ENCODE measurements at places on chromosomes 16 and 17. TPM values are rescaled to one million over a fixed set of nuclear protein-coding genes. Genes with fewer than 3 reads are reported as not detected.

- DNase-seq: no peak
Measured at GRCh38 chr17:35898283-35899070, 18.3 kb upstream of the CCL5 start.

DNA sequence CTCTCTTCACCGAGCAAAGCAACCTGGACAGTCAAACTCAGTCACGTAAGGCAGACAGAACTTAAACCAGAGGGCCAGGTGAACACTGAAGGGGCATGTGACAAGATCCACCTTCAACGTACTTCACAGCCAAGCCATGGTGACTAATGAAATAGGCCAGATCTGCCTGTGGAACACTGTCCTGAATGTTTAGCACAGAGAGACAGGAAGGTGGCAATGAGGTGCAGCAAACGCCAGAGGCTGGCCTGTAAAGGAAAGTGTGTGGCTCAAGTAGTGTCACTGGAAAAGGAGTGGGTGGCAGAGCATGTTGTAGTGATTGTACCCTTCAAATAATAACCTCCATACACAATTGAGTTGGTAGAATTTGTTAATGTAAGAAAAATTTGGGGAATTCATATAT is 38.1 kb downstream of the SLC6A4 start:
- DNase-seq: no peak

- no peak for DNase-seq
Measured at GRCh38 chr16:64656471-64656870, 465.4 kb downstream of the CDH11 start.

DNA sequence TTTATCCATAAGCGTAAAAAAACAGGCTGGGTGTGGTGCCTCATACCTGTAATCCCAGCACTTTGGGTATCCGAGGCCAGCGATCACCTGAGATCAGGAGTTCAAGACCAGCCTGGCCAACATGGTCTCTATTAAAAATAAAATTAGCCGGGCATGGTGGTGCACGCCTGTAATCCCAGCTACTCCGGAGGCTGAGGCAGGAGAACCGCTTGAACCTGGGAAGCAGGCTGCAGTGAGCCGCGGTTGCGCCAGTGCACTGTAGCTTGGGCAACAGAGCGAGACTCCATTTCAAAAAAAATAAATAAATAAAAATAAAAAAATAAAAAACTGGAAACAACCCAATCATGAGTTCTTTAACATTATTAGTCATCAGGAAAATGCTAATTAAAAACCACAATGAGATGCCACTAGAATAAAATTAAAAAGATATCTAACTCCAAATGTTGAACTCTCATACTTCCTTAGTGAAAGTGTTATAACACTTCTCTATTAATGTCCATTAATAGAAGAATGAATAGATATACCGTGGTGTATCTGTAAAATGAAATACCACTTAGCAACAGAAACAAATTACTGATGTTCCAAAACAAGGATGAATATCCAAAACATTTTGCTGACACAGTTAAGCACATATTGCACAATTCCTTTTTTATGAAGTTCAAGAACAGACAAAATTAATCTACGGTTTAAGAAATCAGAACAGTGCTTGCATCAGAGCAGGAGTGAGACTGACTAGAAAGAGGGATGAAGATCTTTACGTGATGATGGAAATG is 13.1 kb downstream of the MPHOSPH6 start:
- no peak for DNase-seq

GRCh38 chr16:88297178-88297720 is 85.5 kb upstream of the ZNF469 start:
- DNase-seq: no peak

GRCh38 chr17:78879635-78880186 is 23.3 kb downstream of the CEP295NL start:
- DNase-seq: no peak

DNA sequence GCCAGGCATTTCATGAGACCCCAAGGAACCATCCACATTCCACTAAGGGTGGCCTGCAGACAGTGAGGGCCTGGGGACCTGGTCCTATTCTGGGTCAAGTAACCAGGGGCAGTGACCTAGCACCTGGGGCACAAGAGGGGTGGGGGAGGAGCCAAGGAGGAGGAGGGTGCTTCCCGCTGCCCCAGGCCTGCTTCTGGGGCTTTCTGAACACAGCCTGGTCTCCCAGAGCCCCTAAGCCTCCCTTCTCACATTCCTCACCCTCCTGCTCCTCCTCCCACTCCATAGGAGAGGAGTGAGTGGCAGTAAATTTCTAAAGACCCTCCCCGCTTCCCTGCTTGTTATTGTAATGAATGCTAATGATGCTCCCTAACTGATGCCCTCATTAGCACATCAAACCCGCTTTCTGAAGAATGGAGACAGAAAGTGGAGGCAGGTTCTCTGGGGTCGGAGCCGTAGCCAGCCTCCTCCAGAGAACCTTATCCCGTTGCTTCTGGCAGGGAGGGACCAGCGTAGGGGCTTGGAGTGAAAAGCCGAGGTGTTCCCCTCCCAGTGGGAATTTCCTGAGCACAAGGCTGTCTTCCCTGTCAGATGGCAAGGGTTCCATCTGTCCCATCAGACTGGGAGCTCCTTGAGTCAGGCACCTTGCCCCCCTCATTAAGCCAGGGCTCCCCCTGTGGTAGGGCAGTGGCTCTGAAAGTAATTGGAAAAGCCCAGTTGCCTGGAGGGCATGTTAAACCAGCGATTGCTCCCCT is 3.7 kb upstream of the SRCIN1 start:
- no peak for DNase-seq

DNA sequence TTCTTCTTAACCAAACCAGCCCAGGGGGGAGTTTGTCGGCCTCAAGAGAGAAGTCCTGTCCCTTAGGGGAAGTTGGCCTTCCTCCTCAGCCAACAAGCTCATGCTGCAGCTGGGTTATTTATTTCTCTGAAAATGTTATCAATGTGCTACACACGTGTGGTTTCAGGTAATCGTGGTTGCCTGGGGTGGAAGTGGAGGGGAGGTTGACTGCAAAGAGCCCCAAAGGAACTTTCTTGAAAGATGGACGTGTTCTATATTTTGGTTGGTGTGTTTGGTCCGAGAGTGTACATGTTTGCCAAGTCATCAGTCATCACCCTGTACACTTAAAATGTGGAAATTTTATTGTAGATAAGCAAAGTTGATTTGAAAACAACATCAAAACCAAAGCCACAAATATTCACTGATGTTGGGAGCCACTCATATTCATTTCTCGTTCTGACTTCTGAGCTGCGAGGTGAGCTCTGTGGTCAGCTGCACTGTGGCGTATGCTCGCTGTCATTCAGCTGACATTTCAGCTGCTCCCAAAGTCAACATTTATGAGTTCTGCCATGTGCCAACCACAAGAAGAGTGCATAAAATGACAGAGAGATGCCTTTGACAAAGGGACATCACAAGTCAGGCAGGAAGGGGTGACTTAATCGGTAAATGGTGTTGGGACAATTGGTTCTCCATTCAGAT is 26.5 kb upstream of the ADGRG1 start:
- no peak for DNase-seq

DNA sequence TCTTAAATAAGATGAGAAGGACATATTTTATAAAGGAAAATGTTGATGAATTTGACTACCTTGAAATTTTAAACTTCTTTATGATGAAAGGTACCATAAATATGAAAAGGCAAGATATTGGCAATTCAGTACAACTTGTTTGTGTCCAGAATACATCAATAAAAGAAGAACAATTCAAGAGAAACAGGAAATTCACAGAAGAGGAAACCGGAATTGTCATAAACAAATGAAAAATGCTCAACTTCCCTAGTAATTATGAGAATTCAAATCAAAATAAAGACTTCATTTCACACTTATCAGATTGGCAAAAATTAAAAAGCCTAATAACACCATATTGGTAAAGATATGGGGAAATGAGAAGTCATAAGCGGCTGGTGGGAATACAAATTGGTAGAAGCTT is 54.3 kb downstream of the WSB1 start:
- DNase-seq: no peak

GRCh38 chr17:4951486-4951885 is 567 bp downstream of the ENO3 start:
- DNase-seq: no peak

DNA sequence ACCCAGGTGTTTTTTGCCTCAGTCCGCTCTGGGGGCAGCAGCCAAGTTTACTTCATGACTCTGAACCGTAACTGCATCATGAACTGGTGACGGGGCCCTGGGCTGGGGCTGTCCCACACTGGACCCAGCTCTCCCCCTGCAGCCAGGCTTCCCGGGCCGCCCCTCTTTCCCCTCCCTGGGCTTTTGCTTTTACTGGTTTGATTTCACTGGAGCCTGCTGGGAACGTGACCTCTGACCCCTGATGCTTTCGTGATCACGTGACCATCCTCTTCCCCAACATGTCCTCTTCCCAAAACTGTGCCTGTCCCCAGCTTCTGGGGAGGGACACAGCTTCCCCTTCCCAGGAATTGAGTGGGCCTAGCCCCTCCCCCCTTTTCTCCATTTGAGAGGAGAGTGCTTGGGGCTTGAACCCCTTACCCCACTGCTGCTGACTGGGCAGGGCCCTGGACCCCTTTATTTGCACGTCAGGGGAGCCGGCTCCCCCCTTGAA is 2.1 kb upstream of the C17orf107 start:
- DNase-seq: no peak

DNA sequence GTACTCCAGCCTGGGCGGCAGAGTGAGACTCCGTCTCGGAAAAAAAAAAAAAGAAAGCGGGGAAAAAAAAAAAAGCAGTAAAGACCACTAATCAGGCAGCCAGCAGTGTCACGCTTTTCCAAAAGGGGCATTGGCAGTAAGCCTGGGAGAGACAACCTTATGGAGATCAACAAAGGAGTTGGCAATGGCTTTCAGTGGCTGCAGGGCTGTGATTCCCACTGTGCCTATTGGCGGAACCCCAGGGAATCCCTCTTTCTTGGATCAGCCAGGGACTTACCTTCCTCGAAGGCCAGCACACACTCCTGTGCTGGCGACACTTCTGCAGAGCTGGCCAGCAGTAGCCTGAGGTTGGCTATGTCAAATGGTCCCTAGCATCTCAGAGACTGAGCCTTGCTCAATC is 43.2 kb upstream of the ZFHX3 start:
- DNase-seq: no peak

DNA sequence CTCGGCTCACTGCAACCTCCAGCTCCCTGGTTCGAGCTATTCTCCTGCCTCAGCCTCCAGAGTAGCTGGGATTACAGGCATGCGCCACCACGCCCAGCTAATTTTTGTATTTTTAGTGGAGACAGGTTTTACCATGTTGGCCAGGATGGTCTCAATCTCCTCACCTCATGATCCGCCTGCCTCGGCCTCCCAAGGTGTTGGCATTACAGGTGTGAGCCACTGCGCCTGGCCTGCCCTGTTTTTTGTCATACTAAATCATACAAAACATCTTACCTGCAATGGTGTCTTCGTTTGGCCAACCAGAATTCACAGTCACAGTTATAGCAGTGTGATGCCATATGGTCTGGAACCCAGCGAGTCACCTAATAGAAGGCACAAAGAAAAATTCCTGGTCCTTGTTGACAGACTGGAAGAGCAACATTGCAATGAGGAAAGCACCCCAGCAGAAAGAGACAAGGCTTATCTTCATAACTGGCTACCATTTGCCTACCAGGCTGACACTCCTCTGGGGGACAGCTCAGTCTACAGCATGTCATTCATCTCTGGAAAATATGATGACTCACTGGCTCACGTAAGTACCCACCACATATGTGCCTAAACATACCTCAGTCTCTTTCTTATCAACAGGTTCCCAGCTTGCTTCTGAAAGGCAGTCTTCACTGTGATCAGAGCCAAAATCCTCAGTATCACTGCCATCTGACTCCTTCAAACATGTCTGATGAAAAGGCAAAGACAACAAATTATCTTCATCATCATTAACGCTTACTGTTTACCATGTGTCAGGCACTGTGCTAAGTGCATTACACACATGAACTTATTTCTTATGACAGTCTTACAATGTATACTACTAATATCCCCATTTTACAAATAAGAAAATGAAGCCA is 4.3 kb upstream of the HSF5 start:
- no peak for DNase-seq

DNA sequence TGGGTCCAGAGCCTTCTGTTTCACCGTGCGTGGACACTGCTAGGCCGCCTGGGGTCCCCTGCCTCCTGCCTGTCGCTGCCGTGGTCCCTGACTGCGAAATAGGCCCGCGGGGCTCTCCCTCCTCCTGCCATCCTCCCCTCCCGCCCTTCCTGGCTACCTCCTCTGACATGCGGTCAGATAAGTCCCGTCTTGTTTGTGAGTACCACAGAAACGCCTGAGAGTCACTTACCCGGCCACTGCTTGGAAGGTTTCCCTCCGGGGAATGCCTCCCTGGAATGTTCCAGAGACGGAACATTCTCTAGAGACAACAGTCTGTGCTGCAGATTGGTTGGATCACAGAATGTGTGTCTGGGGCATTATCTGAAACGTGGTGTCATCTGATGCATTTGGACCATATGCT is 22.7 kb downstream of the CIBAR2 start:
- DNase-seq: no peak

GRCh38 chr17:8576559-8577294 is 53.8 kb downstream of the MYH10 start:
- DNase-seq: no peak

GRCh38 chr16:70632273-70632672 is 14.1 kb upstream of the IL34 start:
- DNase-seq: no peak

GRCh38 chr16:30010844-30011713 is at the start of gene DOC2A:
DOC2A (minus strand) TSS chr16:30011027; CDS start chr16:30010222, 805 bp downstream.
- DNase-seq: no peak

- no peak for DNase-seq
Measured at GRCh38 chr17:38748149-38748891, at the start of gene PCGF2. PCGF2 (minus strand) TSS chr17:38748336; CDS start chr17:38740402, 7,934 bp downstream.

- no peak for DNase-seq
Measured at GRCh38 chr17:69418535-69418934, 4.0 kb downstream of the MAP2K6 start.

GRCh38 chr16:64121473-64121872 is 1000.4 kb downstream of the CDH11 start:
- DNase-seq: no peak

- no peak for DNase-seq
Measured at GRCh38 chr17:80307994-80308691, 47.5 kb downstream of the RNF213 start.

Gene PSME3
- total RNA-seq: 110 TPM

Gene LITAFD
- not detected for total RNA-seq

Gene CD300E
- total RNA-seq: not detected

Gene SLC16A11
- total RNA-seq: not detected

Gene EVPLL
- not detected for total RNA-seq

Gene HOXB3
- total RNA-seq: 127 TPM

Gene C17orf78
- total RNA-seq: not detected

Gene SLFN12L
- 0.33 TPM for total RNA-seq

Gene DECR2
- 92.7 TPM for total RNA-seq

Gene MTSS2
- total RNA-seq: 55.7 TPM

Gene CHST4
- 1.1 TPM for total RNA-seq

Data from Panc1 (cell line).